Cardiac septum (tissue), 1 donor: ENCODE measurements at places on chromosomes 5 and 9.

DNA sequence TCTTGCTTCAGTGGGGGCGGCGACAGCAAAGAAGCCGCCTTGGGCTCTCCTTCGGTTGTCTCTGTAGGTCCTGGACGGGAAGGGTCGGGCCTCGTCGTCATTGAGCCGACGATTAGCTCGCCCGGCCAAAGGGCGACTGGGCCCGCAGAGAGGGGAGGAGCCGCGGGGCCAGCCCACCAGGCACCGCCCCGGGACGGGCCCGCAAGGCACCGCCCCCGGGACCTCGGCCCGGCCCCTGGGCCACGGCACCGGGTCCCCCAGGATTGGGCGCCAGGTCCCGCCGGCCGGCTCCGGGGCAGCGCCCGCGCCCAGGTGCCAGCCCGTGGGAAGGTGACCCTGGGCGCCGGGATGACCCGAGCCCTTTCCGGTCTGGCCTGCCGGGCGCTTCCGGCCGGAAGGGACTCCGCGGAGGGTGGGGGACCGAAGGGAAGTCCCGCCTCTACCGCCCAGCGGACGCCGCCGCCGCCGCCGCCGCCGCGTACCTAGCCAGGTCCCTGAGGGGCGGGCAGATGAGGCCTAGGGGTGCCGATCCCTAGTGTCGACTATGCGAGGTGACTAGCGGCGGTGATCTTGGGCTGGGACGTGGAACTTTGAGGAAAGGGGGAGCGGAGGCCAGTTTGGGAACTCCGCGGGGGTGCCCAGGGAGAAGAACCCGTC, at the start of the genes GBA2 and RGP1:
TSS of gene GBA2 (minus strand) at position 371 of the 657 bp plus-strand sequence. CDS start 524 bp downstream, outside the sequence.
TSS of gene RGP1 (plus strand) at position 430 of the 657 bp plus-strand sequence. CDS start 469 bp downstream, outside the sequence.
- DNase-seq: peak; percentile 96

GRCh38 chr9:1722404-1722803, 292.7 kb upstream of the SMARCA2 start:
- DNase-seq: no peak

- DNase-seq: no peak
Measured at GRCh38 chr9:113289091-113289490, 13.6 kb downstream of the PRPF4 start.

GRCh38 chr9:34413231-34413852, 36.6 kb upstream of the MYORG start:
- no peak for DNase-seq

- DNase-seq: no peak
Measured at GRCh38 chr5:160969645-160970044, 117.6 kb upstream of the ATP10B start.

GRCh38 chr9:89376741-89377351, 58.5 kb downstream of the SECISBP2 start:
- no peak for DNase-seq

GRCh38 chr5:174901336-174901735, 177.0 kb downstream of the MSX2 start:
- DNase-seq: no peak

DNA sequence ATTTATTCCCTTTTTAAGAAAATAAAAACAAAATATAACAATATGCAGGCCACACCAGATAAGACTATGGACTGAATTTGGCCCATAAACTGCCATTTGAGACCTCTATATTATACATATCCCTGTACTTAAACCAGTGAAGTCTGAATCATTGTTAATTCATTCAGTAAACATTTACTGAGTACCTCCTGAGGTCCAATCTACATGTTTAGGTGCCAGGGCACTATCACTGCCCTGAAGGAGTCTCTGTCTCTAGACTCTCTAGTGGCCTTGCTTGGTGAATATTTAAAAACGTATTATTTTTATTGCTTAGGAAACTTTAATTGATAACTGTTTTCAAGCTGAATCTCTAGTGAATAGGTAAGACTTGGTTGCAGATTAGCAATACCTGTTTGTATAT, 74.7 kb upstream of the ELL2 start:
- DNase-seq: no peak

GRCh38 chr5:58911270-58911669, 328.4 kb downstream of the RAB3C start:
- DNase-seq: no peak
